GM12891 (cell line): ENCODE measurements at places on chromosomes 6 and 20.

DNA sequence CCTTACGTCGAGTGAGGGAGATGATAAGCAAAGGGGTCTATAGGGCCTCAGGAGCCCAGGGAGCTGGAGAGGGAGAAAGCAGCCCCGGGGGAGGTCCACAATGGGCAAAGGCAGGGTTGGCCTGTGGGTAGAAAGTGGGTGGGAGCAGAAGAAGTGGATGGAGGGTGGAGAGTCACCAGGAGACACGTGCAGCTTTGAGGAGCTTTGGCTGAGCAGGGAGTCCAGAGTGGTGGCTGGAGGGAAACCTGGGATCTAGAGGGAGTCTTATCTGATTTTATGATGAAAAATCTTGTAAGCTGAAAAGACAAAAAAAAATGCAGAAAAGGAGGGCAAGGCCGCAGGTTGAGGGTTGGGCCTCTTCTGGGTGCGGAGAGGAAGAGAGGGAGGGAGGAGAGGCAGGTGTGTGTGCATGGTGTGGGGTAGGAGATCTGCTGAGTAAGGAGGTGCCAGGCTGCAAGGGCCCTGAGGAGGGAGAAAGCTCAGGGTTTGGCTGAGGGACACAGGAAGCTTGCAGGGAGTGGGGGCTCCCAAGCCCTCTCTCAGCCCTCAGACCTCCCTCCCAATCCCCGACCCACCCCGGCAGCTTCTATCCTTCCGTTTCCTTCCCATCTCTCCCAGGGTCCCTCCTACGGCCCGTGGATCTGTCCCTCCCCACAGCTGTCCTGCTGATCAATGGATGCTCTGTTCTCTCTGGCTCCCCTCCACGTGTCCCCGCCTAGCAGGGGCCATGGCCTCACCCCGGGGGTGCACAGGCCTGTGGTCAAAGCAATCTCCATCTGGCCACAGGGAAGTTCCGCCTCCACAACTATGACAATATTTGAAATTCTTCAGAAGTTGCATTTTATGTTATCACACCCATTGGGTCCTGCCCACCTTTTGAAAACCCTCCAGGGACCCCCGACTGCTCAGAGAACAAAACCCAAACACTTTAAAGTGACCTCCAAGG lies 17.1 kb upstream of the BPI start:
- DNase-seq = no peak

DNA sequence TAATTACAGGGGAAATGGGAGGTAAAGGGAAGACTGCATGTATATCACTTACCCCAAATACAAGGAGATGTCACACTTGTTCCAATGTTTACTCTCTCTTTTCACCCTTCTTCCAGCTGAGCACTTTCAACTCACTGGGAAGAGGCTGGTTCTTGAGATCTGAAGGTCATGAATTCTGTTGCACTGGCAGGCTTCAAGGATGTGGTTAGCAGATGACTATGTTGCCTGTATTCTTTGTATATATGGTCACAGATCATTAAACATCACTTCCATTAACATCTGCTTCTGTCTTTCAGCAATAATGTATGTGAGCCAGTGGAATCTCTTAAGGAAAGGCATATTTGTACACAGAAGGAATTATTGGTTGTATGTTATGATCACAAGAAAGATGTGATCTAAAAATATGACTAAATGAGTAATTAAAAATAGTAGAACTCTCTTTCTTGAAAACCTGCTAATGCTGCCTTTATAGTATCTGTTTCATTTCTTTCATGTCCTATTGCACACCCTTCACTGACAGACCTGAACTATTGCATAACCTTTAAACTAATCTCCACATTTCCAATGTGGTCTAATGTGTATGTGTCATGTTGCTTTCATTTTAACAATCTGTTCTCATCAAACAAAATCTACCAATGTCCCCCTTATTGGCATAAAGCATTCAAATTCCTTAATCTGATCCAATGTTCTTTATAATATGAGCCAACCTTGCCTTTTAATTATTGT lies 131.4 kb upstream of the EPHA7 start:
- no peak for DNase-seq

GRCh38 chr20:53365539-53366075 lies 228.0 kb downstream of the ZNF217 start:
- no peak for DNase-seq

DNA sequence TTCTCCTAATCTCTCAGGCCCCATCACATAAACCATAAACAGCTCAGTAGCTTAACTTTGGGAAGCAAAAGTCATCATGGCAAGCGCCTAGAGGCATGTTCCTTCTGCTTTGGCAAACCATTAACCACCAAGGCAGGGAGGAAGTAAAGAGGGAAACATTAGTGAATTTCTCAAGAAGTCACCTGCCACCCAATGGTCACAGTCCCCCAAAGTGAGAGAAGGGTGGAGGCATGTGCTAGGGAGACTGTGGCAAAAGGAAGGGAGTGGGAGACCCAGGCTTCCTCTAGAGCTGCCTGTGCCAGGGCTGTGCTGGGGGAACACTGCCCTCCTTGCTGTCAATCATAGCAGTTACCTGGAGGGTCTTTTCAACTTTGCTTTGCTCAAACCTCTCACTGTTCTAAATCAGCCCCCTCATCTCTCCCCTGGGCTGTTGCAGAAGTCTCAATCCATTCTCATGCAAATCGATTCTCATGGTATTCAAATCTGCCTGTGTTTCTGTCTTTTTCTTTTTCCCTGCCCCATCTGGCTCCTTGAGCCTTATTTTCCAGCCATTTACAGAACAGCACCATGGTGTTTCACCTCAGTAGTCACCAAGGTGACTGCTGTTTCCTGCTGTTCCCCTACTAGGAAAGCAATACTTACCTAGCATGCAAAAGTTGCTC lies 1.8 kb upstream of the RNF24 start:
- no peak for DNase-seq

DNA sequence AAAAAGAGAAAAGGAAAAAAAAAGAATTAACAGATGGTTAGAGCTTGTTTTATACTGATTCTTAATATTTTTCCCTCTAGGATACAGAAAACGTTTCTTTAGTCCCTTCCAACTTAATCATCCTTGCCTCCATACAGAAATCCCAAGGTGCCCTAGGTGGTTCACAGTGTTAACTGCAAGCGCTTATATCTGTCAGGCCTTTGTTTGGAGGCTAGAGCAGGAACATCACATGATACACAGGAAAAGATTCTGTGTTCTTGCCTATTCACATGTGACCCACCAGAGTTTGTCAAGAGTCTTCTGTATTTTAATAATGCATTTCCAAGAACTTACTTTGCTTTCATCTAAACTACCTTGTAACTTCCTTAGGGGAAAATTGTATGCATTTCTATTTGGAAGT lies 31.3 kb downstream of the ANKRD6 start:
- no peak for DNase-seq

GRCh38 chr6:137353346-137353745 lies 134.2 kb upstream of the IFNGR1 start:
- DNase-seq = no peak

GRCh38 chr6:37115236-37115895 lies 54.6 kb upstream of the PIM1 start:
- DNase-seq = no peak

DNA sequence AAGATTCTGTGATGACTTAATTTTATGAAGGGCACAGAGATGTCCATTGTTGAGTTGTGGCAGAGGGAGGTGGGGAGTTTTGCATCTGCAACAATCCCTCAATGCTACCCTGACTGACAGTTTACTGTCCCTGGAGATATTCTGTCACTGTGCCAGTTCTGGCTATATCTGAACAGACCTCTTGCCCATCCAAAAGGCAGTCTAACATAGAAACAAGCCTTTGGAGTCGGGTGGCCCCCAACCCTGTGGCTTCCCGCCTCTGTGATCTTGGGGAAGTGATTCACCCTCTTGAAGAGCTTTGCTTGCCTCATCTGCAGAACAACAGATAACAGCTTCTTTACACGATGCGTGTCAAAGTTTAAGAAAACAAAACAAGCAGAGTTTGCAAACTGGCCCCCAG lies 3.8 kb upstream of the E2F1 start:
- no peak for DNase-seq

DNA sequence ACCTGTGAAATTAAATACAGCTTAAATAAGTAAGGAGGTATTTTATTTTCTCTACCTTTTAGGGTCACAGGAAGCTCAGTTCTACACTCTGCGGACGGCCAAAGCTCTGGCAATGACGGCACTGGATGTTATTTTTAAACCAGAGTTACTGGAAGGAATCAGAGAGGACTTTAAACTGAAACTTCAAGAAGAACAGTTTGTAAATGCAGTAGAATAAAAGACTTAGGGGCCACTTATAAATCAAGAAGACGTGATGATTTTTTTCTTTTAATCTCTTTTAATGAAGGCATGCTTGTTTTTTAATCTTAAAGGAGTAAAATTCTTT lies 16.2 kb downstream of the PM20D2 start:
- DNase-seq = no peak

DNA sequence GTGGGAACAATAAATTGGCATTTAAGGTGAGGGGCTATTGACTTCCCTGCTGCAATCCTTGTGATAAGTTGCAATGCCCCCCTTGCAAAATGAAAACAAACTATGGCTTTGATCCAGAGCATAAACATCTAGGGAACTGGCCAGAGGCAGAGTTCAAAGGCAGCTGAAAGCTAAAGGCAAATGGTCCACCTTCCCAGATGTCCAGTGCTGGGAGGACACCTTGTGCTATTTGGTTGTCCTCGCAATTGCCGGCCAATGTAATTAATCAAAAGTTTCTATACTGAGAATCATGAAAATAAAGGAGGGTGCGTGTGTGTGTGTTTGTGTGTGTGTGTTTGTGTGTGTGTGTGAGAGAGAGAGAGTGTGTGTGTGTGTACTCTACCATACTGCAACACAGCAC lies 337.4 kb downstream of the CBLN4 start:
- no peak for DNase-seq

DNA sequence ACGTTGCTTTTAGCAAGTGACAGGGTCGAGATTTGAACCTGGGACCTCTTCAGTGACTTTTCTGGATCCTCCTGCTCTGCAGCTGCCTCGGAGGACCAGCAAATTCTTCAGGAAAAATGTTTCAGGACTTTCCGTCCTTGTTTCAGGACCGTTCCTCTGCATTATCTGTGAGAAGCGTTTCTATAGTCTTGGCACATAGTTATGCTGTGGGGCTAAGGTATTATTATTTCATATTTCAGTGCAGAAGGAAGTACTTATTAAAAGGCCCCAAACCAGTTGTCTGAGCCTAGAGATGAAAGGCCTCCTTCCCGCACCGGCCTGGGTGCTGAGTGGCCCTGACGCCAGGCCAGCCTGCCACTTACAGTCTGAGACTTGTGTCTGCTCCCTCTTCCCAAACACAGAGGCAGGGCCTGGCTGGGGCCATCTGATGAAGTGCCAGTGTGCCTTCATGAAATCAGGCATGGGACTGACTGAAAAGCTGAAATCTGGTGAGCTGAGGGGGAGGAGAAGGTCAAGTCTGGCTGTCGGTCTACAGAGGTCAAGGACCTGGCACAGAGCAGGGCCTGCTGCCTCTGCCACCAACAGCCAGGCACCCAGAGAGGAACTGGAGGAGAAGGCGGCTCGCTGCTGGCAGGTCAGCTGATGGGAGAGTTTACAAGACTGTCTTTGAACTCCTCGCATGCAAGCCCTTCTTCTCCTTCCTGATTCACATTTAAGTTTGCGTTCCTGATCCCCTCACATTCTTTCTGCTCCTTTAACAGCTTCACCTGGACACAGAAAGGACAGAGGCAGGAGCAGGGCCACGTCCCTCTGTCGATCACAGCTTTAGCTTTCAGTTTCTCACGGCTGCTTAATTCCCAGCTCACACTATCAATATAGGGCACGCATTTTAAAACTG lies 8.9 kb upstream of the QKI start:
- no peak for DNase-seq

GRCh38 chr6:100432136-100432535 lies 32.6 kb downstream of the SIM1 start:
- DNase-seq = no peak

- DNase-seq = no peak
Measured at GRCh38 chr6:158498362-158498761, 61.5 kb upstream of the TMEM181 start.

DNA sequence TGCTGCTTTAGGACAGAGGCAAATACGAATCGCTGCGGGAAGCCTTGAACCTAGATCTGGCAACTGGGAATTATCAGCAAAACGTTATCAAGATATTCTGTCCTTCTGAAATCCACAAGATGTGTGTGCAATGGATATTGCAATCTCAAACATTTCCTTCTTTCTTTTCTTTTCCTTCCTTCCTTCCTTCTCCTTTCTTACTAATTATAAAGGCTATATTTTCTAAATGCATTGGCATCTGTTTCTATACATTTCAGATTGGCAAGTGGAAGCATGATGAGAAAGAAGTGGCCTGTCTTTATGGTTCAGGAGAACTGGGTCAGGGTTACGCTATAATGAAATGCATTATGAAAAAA lies 2.0 kb downstream of the TAGAP start:
- no peak for DNase-seq

DNA sequence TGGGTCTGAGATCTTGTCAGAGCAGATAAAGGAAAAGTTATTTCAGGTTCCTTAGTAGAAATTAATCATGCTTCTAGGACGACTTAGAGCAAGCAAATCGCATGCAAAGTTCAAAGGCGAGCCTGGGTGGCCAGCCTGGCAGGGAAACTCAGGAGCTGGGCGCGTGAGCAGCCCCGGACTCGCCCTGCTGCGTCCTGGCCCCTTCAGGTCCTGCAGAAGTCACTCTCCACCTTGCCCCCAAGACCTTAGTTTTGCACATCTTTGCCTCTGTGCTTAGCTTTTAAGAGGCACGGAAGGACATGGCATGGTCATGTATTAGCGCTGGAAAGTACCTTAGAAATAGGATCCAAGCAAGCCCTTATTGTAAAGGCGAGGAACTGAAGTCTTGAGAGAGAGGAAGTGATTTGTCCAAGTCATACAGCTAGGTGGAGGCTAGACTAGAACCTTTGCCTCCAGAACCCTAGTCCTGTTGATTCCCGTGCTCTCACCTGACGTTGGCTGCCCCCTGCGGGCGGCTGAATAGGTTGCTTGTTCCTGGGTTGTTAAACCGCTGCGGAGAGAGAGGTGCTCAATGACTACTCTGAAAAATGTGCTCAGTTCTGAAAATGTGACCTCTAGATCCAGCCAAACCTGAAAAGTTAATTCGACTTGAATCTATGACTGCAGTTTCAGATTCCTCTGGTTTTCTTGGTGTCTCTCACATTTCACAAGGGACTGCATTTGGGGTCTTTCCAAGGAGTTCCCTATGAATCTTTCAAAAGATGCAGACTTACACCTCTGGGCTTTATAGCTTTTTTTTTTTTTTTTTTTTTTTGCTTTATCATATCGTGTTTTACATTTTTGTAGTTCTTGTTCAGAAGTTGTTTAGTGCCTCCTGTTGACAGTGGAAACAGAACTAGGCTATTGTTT lies 2.7 kb downstream of the MYB start:
- DNase-seq = no peak

DNA sequence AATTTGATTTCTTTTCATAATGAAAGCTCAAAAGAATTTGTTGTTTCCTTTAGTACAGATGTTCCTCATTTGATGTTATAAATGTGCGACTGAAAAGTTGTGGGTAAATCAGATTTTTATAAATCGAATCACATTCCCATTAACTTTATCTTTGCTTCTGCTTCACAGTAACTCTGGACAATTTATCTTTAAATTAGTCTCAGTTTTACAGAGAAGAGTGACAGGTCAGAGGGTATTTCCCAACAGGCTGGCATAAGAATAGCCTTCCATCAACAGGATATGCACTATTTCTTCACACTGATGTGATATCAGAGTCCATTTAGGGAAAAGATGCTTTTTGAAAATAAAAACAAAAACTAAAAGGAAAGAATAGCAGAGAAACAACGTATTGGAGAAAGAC lies 286.9 kb downstream of the FRK start:
- no peak for DNase-seq

- DNase-seq = no peak
Measured at GRCh38 chr6:158337332-158337731, 25.1 kb downstream of the TULP4 start.
